ENCODE measurements at places on chromosomes 16 and 17.

DNA sequence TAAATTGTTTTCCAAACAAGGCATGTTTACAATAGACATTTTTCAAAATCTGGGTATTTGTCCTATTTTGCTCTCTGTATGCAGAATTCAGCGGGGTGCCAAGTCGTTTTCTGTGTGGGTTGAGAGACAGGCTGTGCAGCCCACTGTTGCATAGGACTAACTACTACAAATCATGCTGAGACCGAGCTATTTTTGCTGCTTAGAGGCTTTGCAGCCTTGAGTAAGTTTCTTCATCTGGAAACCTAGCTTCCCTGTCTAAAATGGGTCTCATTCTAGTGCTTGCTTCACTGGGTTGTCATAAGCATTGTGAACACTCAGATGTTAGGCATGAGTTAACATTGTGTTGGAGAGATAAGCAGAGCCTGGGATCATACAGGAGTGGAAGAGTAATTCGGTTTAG is 1.3 kb downstream of the PRPSAP2 start:
- peak; percentile 54 for DNase-seq

GRCh38 chr16:48531011-48531962 is 78.7 kb downstream of the N4BP1 start:
- DNase-seq = peak; percentile 72

DNA sequence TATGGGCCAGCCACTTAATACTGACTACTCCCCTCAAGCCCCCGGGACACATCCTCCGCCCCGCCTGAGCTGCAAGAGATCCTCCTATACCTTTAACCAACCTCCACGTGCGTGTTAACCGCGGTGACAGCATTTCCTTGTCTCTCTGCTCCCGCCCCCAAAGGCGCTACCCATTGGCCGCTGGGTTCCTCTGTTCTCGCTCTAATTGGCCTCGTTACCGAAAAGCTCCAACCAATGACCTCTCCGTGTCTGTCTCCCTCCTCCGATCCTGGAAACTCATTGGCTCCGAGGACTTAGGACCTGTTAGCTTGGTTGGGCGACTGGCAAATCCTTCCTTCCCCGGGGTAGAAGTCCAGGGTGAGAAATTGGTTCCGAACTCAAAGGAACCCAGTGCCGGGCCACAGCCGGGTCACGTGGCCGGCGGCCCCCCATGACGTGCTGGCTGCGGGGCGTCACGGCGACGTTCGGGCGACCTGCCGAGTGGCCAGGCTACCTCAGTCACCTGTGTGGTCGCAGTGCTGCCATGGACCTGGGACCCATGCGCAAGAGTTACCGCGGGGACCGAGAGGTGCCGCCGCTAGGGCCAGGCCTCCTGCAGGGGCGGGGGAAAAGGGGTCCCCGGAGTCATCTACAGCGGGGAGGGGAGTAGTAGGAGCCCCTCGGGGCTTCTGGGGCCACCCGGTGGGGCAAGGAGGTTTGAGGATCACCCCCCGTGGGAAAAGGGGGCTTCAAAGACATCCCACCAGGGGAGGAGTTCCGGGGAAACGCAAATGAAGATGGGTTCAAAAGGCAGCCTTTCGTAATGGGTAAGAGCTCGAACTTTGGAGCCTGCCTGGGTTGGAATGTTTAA is at the start of gene PNPO:
TSS of gene PNPO (plus strand) at position 326 of the 850 bp plus-strand sequence. CDS start at position 431, 105 bp downstream.
- DNase-seq = peak; percentile 99

GRCh38 chr17:77365584-77366186 is 224.9 kb downstream of the SEC14L1 start:
- DNase-seq = peak; percentile 96

- no peak for DNase-seq
Observed at GRCh38 chr17:28818819-28819221, 23.8 kb downstream of the FAM222B start.

DNA sequence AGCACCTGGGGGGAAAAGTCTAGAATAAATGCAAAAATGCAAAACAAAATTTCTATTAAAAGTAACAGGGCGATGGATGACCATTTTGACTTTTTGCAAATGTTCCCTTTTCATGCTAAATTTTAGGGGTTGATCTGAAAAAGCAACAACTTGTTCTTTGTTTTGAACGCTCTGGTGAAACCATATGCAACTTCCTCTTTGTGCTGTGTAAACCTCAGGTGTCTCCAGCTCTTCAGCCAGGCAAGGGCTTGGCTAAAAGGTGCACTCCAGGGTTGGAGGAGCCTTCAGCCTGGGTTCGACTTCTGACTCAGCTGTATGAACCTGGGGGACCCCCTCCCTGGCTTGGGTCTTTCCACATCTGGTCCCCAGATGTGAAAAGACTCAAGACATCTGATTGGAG is 9.5 kb downstream of the IRF8 start:
- no peak for DNase-seq

DNA sequence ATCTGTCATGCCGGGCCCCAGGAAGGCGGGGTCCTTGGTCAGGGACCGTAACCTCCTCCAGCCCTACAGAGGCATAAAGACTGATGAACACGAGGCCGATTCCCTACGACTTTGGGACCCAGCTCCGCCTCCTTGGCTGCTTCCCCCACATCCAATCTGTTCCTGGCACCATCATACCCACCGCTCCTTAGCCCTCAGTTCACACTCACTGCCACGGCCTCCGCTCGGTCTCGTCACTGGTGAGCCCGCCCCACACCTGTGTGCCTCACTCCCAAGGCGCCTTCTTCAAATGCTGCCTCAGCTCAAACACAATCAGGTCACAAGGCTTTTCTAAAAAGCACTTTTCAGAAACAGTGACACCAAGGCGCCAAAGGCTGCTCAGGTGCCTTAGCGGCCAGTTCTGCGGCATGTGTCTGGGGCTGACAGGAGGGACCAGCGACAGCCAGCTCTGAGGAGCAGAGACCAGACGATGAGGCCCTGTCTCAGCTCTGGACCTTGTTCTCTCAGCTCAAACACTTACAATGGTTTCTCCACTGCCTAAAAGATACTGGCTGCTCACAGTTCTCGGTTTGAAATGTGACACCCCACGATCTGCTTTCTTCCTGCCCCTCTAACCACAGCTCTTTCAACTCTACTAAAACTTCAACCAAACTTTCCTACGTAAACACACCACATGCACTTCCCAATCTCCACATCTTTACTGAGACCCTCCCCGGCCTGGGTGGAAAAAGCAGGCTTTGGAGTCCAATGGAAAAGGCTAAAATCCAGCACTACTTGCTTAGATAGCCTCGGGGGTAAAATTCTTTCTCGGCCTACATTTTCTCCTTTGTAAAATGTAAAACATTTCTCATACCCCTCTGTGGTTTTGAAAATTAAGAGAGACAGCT is 33.2 kb downstream of the CYB5D2 start:
- DNase-seq = no peak

GRCh38 chr16:69188716-69189115 is 1.8 kb downstream of the SNTB2 start:
- DNase-seq = peak; percentile 76

GRCh38 chr16:21184834-21185233 is 26.4 kb downstream of the LDAF1 start:
- DNase-seq = no peak

DNA sequence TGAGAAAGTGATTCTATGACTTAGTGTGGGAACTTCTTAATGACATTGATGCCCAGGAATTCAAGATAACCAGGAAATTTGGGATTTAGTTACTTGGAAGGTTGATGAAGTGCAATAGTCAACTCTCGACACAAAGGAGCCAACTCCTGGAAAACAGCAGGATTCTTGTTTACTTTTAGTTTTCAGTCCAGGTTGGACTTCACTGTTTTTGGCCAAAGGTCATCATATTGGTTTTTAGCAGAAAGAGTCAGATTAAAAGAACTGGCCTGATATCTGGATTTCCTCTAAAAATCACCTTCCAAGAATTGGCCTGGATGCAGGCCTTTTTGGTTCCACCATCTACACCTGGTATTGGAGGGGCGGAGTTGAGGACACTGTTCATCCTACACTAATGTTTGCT is 60.1 kb upstream of the SALL1 start:
- no peak for DNase-seq

GRCh38 chr16:59013930-59014329 is 279.8 kb upstream of the GOT2 start:
- DNase-seq = no peak

DNA sequence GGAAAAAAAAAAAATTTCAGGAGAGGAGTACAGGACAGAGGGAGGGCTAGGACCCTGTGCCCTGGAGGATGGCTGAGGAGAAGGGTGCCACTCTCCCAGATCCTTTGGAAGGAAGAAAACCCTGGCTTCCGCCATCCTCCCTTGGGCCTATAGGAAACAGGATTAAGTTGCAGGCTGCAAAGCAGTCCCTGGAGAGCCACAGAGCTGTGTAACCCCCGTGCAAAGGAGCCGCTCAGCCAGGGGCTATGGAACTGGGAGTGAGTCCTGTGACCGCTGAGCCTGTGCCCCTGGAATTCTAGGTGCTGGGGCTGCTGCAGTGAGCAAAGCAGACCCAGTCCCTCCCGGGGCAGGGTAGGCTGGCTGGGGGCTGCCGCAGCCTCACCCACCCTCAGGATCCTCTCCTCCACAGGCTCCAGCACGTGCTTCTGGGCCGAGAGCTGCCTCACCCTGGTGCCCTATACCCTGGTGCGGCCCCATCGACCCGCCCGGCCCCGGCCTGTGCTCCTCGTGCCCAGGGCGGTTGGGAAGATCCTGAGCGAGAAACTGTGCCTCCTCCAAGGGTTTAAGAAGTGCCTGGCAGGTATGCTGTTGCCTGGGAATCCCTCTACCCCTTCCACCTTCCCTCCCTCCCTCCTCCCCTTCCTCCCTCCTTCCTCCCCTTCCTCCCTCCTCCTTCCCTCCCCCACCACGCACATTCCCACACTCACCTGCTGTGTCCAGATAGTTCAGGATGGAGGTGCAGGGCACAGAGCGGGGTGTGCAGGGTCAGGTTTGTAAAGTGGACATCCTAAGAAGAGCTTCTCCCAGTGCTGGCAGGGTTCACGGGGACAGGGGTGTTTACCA is 15.3 kb downstream of the SGSH start:
- no peak for DNase-seq

DNA sequence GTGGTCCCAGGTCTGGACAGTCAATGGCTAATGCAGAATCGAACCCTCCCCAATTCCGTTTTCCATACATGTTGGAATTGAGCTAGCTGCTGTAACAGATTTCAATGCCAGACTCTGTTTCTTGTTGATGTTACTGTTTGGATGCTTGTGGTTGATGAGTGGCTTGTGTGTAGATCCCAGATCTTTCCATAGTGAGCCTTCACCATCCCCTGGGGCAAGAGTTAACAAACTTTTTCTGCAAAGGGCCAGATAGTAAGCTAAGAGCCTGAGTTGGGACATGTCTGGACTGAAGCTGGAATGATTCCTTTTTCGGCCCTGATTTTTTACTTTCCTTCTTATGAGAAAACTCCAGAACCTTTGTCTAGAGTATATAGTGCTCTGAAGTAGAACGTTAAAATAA is 296.3 kb downstream of the CPPED1 start:
- DNase-seq = peak; percentile 9

GRCh38 chr17:37558299-37558698 is 50.9 kb downstream of the SYNRG start:
- DNase-seq = no peak

DNA sequence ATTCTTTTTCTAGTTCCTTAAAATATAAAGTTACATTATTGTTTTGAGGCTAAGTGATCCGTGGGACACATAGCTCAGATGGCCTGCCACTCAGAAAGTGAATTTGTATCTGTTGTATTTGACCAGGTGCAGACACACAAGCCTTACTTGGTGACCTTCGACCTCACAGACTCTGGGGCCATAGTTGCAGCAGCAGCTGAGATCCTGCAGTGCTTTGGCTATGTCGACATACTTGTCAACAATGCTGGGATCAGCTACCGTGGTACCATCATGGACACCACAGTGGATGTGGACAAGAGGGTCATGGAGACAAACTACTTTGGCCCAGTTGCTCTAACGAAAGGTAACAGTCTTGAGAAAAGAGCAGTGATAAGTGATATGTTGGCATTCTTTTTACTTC is 30.5 kb downstream of the TMEM11 start:
- no peak for DNase-seq

DNA sequence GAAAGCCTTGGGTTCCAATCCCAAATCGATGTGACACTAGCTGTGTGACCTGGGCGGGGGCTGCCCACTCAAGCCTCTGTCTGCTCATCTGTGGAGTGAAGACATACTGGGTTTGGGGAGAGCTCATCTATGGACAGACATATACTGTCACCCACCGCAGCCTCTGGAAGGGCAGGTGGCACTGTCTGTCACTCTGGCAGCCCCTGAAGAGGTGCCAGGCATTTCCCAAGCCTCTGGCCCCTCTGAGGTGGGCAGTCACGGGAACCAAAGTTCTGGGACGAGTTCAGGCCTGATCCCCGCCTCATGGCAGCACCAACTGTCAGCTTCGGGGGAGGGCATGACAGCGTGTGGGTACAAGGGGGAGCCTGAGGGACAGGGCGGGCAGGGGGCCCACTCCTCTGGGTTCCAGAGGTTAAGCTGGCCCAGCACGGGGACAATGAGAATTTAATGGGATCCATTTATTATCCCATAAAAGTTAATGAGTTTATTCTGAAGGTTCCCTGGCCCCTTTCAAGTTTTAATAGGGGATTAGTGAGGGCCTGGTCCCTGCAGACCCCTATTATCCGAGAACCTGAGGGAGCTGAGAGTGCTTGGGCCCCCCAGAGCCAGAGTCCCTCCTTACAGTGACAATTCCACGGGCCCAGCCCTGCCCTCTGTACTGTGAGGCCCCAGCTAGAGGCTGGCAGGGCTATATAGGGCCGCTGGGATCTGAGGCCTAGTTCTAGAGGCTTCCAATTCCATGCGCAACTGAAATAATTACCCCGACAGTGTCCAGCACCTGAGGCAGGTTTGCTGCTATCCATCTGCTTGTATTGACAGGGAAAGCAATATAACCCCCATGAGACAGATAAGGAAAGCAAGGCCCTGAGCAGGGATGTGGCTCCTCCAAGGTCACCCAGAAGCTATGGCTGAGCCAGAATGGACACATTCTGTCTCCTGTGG is 18.8 kb downstream of the SEZ6 start:
- DNase-seq = no peak

DNA sequence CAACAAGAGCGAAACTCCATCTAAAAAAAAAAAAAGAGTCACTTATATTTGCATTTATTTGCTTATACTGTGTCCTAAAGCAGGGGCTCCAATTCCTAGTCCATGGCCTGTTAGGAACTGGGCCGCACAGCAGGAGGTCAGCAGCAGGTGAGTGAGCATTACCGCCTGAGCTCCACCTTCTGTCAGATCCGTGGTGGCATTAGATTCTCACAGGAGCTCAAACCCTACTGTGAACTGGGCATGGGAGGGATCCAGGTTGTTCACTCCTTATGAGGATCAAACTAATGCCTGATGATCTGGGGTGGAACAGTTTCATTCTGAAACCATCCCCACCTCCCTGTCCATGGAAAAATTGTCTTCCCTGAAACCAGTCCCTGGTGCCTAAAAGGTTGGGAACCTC is 24.9 kb downstream of the ITGB3 start:
- DNase-seq = no peak
